ENCODE measurements at places on chromosomes 3 and 15.
A peak's percentile ranks its signal among the peaks of the same experiment; 100 is the strongest.

DNA sequence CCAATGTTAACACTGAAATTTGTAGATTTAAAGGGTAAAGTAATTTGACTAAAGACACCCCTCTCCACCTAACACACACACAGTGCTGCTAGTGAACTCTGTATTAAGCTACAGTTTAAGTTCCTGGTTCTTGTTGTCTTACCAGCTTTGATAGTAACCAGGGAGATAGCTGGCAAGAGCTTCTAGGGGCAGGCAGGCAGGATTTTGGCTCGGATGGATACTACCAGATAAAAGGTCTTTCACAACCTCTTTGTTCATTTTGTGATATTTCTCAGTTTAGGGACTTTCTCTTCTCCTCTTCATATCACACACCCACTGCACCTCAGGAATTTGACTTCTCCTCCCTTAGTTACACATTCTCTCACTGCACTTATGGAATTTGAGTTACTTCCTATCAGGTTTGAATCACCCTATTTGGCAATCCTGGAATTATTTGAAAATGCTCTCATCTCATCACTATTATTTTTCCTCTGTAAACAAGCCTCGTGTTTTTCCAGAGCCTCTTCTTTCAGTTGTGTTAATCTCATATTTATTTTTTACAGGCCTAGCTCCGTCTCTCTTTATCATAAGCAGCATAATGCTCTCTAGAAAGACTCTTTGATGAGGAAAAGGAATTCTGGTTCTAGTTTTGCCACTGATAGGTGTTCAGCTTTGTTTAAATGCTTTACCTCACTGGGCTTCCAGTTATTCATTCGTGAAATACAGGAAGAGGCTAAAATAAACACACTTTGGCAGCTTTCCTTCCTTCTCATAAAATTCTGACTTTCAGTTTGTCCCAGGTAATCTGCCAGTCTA is 23.0 kb upstream of the CLDN1 start:
- peak; percentile 81 for DNase-seq

- no peak for DNase-seq
Observed at GRCh38 chr3:69354948-69355347, 30.9 kb downstream of the FRMD4B start.

DNA sequence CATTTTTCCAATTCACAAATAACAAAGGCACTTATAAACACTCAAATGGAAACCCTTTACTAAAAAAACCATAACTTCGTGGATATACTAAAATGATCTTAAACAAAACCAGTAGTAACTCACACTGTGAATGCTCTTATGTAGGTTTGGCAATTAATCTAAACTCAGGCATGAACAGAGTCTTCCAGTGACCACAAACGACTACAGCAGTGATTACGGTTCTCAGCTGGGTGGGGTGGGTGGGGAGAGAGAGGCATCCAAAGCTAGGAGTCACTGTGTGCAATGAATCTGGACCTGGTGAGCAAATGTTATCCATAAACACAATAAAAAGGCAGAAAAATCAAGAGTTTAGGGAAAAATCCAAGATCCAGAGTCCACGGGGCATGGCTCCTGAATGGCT is 21.3 kb downstream of the SLC12A8 start:
- DNase-seq = no peak

- DNase-seq = no peak
Observed at GRCh38 chr15:50744601-50745000, 20.9 kb downstream of the SPPL2A start.

- no peak for DNase-seq
Observed at GRCh38 chr3:111069974-111070771, 1.4 kb upstream of the NECTIN3 start.

DNA sequence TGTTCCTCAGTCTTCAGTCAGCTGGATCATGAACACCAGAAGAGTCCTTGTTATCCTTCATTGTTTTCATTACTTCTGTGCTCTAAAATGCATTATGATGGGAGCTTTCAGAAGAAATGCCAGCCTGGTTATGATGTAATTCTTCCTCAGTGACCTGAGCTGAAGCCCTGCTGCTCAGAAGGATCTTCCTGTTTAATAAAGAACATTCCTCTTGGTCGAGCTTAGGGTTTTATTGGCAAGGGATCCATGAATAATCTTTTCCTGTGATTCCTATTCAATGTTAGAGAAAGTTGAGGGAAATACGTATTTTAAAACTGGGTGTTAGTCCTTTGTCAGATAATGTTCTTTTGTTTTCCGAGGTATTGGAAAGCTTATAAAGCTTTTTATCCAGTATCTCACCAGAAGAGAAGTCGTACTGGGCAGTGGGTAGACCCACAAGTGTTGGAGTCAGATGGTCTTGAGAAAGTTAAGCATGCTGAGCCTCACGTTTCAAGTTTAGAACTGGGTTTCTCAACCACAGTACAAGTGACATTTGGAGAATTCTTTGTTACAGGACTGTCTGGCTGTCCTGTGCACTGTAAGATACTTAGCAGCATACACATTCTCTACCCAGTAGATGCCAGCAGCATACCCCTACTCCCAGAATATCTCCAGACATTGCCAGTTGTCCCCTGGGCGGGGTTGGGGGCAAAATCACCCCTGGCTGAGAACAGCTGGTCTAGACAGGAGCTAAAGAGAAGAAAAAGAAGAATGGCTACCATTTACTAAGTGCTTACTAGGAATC is 212.3 kb upstream of the BHLHE40 start:
- no peak for DNase-seq

- DNase-seq = no peak
Observed at GRCh38 chr15:84823282-84823878, 6.2 kb downstream of the ALPK3 start.

DNA sequence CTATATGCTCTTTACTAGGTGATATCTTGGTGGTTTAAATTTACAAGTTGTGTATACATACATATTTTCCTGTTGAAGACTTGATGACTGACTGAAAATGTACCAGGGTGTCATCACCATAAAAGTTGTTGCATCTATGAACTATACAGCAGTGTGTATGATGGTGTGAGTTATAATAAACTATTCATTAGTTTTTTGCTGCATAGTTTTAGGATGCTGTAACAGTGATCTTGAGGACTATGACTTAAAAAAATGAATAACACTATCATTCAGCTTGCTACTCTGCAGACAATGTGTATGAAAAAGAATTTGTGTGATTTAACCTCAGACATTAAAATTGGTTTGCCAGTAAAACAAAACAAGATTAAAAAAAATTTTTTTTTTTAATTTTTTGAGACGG is 49.0 kb downstream of the UBE2E2 start:
- no peak for DNase-seq

GRCh38 chr3:37991109-37991508 is 523 bp downstream of the VILL start:
- no peak for DNase-seq

DNA sequence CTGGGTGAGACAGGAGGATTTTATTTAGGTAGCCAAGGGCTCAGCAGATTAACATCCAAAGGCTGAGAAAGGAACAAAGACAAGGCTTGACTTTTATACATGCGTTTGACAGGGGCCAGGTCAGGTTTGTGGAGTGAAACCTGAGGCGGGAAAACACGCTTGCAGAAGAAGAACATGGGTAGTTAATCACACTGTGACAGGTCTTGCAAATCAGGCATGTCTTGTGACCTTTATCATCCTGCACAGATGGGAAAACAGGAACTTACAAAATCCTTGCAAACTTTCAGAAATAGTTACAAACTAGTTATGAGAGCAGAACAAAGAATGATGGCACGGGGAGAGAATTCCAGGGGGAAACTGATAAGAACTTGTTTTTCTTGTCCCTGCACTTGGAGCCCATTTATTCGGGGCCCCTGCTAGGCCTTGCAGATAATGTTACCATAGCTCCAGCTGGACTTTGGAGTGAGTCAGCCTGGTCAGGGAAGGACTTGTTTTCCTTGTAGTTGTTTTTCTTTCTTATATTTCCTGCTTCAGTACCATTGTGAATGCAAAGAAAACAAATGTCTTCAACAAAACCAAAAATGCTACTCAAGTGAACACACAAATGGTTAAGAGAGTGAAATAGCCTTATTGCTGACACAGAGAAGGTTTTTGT is 965.9 kb upstream of the ROBO1 start:
- DNase-seq = no peak

DNA sequence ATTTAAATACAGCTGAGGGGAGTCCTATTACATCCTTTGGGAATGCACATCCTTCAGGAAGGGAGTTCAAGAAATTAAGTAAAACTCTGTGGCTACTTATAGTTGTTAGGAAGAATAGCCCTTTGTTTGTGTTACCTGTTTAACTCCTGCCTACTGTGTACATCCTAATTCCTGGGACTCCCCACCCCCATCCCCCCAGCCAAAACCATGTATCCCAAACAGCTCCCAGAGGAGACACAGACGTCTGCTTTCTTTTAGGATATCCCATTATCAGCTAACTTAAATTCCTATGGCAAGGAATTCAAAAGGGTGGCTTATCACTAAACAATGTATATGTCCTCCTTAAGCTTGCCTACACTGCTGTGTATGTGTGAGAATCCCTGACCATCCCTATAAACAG is 581.7 kb downstream of the DIPK2A start:
- no peak for DNase-seq

DNA sequence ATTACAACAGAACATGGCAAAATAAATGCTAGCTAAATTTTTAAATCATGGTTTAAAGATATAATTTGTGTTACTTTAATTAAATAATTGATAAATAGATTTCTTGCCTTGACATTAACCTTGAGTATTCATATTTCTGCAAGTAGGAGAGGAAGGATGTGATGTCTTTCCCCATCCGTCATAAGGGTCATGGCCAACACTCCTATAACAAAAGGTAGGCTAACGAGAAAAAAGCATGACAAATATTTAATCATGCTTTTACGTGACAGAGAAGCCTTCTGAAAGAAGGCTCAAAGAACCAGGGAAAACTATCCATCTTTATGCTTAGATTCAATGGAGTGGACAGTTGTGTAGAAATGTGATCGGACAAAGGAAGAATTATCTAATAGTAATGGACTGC is 135.2 kb downstream of the SERPINI1 start:
- no peak for DNase-seq

GRCh38 chr3:87002346-87002745 is 11.4 kb upstream of the VGLL3 start:
- DNase-seq = no peak

GRCh38 chr3:171829841-171830517 is 13.2 kb upstream of the TMEM212 start:
- no peak for DNase-seq

DNA sequence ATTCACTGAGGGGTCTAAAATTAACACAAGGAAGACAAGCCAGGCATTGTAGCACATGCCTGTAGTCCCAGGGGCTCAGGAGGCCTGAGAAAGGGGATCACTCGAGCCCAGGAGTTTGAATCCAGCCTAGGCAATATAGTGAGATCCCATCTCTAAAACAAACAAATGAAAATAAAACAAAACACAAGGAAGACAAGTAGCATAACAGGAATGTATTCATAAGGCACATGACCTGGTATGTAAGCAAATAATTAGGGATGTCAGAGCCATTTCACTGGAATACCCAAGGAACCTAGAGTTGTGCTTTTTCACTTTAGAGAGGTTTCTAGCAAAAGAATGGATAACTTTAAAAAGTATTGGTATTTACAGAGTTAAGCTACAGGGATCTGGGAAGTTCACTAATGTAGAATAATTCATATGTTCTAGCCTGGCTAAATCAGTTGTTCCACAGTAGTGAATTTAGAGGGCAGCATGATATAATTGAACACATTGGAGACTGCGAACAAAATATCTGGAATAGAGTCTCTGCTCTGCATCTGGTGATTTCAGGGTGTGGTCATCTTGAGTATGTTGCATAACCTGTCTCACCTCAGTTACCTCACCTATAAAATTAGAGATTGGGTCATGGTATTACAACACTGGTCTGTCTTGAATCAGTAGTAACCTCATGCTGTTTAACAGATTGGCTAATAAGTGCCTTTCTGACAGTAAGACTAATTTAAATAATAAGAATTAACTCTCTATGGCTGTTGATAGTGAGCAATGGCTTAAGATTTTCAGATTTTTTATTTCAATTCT is 9.3 kb downstream of the GRAMD1C start:
- DNase-seq = no peak

GRCh38 chr15:70493787-70494516 is 269.4 kb downstream of the UACA start:
- no peak for DNase-seq

GRCh38 chr3:70180664-70181063 is 131.8 kb downstream of the MDFIC2 start:
- no peak for DNase-seq

GRCh38 chr3:121696186-121696585 is 35.5 kb upstream of the HCLS1 start:
- DNase-seq = no peak

DNA sequence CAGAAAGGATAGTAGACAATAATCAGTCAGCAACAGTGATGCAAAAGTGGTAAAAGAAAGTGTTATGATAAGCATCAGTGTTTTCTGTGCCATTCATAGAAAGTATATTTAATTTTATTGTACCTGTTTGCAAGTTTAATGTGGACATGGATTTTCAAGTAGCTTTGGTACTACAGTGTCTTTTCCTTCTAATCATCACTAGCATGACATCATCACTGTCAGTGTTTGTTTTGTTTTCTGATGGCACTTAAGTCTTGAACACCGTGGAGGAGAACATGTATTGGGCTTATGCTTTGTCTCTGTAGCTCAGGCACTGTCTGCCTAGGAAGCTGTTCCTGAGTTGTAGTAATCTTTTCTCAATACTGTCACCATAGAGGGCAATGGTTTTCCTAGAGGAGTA is 41.9 kb downstream of the SETD5 start:
- DNase-seq = no peak

DNA sequence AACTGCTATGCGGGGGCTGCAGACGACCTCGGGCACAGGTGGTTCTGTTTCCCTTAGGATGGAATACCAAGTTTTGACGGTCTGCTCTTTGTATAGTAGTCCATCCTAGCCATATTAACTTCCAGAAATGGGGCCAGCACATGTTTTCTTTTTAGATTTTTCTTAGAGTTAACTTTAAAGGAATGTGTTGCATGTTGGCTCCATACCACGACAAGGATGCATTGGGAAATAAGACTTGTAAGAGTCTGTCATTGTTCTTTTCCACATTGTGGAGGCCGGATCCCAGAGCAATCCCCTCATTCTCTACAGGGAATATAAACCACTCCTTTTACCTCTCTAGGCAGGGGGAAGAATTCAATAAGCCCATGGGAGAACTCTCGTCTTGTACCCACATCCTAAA is 87.1 kb upstream of the PLSCR4 start:
- no peak for DNase-seq

DNA sequence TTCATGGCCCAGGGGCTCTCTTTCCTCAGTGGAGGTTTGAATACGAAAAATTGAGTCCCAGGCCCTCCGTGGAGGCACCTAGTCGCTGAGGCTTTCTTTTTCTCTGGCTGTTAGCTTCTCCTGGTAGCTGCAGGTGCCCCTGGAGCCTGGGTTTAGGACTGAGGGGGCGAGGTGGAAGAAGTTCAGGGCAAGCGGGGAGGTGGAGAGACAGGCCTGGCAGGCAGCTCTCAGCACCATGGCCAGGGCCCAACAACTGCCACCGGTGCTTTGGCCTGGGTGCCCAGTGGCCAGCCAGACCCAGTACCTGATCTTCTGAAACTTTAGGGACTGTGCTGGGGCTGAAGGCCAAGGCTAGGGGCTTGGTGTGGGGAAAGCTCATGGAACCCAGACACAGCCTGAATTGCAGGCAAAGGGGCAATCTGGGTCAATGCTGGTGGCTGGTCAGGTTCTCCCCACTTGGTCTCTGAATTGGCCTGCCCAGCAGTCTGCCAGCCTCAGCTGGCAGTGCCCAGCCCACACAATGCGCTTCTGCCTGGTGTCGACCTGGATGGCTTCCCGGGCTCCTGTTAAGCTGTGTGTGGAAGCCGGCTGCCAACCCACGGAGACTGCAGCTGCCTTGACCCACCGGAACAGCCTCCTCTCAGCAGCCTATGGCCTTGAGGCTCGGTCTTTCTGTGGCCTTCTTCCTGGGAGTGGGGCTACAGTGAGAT is 30.3 kb upstream of the POLG start:
- DNase-seq = no peak

All from BJ (cell line).